Heart right ventricle (tissue), 16 donors: ENCODE measurements at places on chromosomes 3 and 15.

GRCh38 chr3:196938124-196938523 lies 4.2 kb downstream of the NCBP2 start:
- no peak for DNase-seq

- peak; percentile 81 for DNase-seq
Observed at GRCh38 chr3:194267744-194268653, 83.1 kb downstream of the CPN2 start.

DNA sequence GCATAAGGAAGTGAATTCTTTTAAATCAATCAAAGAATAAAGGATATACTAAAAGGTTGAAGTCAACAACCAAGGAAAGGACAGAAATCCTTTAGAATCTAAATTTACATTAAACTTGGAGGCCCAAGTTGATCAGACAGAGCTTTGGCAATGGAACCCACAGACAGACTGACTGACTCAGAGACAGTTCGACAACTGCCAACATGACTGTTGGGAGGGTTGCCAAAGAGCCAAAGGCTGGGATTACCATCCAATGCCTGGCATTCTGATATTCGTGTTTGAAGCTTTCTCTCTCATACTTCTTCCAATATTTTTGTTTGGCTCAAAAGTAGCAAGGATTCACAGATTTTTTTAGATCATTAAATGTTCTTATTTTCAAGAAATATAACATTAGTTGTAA lies 406.1 kb downstream of the PLCL2 start:
- DNase-seq: peak; percentile 8

- no peak for DNase-seq
Observed at GRCh38 chr3:55292360-55292759, 194.7 kb downstream of the WNT5A start.

DNA sequence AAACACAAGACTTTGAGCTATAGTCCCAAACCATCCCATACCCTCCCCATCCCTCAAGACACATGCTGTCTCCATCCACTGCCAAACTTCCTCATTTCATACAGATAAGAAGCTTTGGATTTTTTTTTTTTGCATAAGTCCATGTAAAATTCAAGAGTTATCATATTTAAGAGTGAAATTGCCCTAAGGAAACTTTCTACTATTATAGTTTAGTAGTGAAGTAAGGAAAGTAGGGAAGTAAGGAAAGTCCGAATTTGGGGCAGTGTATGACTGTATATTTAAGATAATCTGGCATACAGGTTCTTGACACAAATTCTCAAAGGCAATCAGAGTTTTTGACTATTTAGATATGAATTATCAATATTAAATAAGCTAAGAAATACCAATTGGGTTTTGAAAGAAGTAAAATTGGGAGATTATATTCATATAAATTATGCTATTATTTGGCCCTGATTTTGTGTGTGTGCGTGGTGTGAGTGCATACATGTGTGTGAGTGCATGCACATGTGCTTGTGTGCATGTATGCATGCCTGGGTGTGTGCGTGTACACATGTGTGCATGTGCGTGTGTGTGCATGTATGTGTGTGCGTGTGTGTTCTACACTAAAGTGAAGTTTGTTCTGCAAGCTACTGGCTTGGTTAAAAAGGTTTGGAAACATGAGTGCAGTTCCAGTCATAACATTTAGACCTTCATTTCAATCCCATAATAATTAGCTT lies 83.6 kb upstream of the MBNL1 start:
- DNase-seq: no peak

DNA sequence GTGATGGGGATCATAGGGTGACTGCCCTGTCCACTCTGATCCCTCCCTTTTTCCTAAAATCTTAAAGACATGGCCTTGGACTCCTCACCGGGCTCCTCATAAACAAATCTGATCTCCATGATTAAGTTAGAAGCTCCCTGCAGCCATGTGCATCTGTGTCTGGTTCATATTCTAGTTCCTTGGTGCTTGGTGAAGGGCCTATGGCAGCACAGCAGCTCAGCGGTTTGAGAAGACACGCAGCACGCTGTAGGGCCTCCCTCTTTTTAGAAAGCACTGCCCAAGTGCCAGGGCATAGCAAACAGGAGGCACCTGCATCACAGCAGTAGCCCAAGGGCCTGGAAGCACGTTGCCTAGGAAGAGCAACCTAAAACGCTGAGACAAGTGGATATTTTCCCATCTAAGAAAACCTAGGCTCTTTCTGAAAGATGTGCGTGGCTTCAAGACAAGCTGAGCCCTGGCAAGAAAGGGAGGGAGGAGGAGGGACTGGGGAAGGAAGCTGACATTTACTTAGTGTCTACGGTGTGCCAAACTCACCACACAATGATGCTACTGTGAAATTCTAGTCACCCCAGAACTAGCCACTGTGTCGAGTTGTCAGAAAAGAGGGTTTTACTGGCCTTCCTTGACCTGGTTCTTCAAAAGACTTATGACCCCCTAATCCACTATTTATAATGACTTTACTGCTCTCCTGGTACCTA lies 14.9 kb upstream of the ULK3 start:
- no peak for DNase-seq

GRCh38 chr3:23099677-23100076 lies 103.5 kb upstream of the UBE2E2 start:
- no peak for DNase-seq

DNA sequence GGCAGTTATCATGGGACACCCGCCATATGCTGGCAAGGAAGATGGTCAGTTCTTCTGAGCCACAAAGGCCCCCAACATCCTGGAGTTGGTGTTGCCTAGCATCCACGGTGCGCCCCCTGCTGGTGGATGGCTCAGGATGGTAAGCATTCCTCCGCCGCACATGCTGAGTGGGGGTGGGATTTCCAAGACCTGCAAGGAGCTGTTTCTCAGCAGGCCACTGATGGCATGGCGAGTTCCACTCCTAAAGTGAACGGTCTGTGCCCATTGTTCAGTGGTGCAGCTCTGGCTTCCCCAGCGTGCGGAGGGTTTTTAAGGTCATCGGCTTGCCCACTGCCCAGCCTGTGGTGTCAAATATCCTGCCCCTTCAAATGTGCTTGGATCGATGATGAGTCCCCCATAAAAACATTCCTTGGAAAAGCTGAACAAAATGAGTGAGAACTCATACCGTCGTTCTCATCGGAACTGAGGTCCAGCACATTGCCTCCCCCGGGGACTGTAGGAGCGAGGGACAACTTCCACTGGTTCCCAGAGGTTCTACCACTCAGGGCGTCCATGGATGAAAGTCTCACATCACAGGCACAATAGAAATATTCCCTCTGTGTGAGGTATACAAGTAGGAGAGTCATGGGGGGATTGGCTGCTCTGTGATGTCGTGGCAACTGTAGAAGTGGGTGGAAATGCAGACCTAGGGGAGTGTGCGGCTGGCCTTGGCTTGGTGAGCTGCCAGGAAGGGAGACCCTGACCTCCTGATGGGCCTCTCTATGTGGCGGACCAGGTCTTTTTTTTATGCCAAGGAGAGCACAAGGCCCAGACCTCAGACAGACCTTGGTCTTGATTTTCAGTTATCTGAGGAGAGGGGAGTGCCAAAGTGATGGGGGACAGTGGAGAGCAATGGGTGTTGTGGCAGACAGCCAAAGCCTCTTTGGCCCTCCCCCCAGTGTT lies 102.0 kb downstream of the SNRPN start:
- DNase-seq: peak; percentile 3

DNA sequence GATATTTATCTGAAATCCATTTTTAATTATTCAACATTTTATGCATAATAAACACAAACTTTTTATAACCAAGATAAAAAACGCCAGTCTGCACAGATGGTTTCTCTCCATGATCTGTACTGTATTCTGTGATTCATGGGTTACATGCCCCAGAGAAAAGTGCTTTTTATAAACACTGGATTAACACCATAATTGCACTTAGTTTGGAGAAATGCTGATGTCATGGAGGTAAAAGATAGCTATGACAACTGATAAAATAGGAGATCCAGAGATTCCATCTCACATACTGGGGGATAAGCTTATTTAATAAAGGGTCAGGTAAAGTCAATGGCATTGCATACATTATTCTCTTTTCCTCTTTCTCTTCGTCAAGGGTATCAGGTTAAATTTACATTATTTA lies 1460.4 kb upstream of the ALCAM start:
- DNase-seq: no peak

DNA sequence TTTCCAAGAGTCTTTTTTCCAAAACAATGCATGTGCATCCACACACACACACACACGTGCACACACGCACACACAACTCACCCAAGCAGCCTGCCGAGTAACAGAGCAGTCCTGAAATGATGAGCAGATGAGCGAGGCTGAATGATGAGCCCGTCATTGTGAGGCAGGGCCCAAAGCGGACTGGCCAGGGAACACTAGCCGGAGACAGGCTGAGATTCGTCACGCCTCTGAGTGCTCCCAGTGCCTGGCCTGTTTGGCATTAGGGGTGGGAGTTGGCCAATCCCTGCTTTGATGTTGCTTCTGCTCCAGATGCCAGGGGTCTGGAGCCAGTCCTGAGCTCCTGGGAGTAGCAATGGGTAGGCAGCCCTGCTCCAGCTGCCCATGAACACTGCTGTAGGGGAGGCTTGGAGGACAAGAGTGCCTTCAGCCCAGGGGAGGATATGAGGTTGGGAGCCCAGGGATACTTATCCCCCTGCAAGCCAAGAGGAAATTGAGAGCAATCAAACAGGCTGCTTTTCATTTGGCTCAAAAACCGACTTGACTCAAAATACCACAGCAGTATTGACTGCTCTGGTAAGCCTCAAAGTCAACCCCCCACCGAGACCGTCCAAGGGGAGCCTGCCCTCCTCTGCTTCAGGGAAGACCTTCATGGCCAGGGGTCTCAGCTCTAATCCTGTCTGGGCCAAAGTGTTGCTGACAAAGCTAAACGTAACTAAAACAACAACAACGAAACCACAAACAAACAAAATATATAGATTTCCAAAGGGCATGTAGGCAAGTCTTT lies 22.9 kb downstream of the COLQ start:
- no peak for DNase-seq

DNA sequence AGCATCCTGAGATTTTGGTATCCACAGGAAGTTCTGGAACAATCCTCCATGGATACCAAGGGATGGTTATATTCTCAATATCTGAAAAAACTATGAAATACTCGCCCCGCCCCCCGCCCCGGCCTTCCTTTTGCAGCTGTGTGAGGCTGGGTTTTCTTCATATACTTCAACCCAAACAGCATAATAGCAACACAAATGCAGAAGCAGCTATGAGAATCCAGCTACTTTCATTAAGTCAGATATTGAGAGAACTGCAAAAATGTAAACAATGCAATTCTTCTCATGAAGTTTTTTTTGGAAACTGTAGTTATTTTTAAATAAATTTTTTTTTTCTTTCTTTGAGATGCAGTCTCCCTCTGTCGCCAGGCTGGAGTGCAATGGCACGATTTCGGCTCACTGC lies 10.9 kb upstream of the IDH2 start:
- no peak for DNase-seq

DNA sequence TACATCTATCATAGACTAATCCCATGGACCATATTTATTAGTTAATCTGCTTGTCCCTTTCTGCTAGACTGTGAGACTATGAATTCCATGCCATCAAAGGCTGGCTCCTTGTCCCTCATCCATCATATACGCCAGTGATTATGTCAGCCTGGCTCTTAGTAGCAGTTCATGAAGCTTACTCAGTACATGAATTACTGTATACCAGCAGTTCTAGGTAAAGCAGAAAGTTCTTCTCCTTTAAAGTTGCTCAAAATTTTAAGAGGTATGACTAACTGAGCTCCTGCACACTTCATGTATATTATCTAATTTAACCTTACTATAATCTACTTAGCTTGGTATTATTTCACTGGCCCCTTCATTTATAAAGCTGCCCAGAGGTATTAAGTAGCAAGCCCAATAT lies 190.9 kb upstream of the TBL1XR1 start:
- no peak for DNase-seq

- DNase-seq: no peak
Observed at GRCh38 chr3:46356909-46357308, 3.0 kb downstream of the CCR2 start.

DNA sequence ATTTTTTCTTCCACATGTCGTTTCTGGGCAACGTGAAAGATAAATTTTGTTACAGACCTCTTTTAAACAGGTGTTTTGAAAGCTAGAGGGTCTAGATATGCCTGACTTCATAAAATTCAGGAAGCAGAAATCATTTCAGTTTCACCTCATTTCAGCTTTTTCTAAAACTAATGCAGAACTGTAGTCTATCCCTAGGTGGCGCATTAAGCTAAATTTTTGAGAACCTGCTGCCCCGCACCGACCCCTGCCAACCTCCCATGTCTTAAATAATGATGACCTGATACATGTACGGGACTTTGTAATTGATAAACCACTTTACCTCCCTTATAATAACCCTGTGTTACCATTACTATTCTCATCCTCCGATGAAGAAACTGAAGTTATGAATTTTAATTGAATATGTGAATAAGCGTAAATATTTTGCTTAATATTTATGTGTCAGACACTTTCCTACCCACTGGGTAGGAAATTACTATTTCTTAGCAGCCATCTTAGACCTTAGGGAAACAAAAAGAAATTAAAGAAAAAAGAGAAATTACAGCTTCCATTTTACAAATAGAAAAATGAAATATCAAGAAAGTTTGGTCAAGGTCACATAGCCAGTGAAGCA lies 78.7 kb upstream of the GCNT3 start:
- DNase-seq: peak; percentile 12

DNA sequence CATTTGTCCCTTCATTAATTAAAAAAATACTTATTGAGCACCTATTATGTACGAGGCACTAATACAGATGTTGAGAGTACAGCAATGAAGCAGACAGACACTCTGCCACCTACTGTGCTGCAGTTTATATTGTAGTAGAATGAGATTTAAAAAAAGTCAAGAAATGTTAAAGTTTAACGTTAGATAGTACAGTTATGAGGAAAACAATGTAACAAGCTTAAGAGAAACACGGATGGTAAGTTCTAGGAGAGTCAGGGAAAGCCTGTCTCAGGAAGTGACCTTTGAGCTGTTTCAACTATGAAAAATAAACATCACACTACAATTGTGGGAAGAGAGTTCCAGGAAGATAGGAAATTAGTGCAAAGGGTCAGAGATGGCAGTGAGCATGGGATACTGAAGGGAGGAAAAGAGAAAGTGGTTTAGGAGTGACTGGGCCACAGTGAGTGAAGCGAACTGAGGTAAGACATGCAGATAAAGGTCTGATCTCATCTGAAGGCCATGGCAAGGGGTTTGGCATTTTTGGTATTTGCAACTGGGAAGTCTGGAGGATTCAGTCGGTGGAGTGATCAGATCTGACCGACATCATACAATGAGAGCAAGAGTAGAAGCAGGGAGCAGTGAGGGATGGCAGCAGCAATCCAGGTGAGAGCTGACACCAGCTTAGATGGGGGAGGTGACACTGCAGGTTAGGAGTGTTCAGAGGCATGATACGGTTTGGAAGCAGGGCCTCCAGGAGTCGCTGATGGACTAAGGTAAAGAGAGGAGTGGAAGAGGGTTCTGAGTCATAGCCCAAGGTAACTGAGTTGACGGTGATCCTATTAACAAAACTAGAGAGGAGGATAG lies 28.5 kb downstream of the PLSCR4 start:
- no peak for DNase-seq

GRCh38 chr3:8845641-8846040 lies 76.2 kb upstream of the OXTR start:
- DNase-seq: no peak

- peak; percentile 20 for DNase-seq
Observed at GRCh38 chr3:139588450-139588849, 48.9 kb upstream of the RBP1 start.
